Stimulated activated CD4-positive, alpha-beta T cell treated with anti-CD3 and anti-CD28 coated beads, Interleukin-12 subunit alpha, Interleukin-12 subunit beta, amount 100 ng/mL, for 4 hours (primary cell): ENCODE measurements at places on chromosomes 2 and 18.

- no peak for DNase-seq
Observed at GRCh38 chr2:195500879-195501278, 156.1 kb upstream of the SLC39A10 start.

DNA sequence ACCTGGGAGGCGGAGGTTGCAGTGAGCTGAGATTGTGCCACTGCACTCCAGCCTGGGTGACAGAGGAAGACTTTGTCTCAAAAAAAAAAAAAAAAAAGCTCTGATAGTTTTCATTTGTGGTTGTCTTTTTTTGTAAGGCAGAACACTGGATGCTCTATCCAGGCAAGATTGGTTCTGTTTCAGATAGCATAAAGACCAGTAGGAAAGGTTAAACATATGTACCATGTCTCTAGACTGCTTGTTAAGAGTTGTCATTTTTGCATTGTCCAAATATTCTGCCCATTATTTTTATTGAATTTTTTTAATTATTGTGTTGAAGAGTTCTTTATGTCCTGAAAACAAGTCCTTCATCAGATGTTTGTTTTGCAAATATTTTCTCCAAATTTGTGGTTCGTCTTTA, 60.0 kb downstream of the NCOA1 start:
- no peak for DNase-seq

GRCh38 chr2:10067881-10068280, 12.3 kb downstream of the CYS1 start:
- DNase-seq, result no peak

DNA sequence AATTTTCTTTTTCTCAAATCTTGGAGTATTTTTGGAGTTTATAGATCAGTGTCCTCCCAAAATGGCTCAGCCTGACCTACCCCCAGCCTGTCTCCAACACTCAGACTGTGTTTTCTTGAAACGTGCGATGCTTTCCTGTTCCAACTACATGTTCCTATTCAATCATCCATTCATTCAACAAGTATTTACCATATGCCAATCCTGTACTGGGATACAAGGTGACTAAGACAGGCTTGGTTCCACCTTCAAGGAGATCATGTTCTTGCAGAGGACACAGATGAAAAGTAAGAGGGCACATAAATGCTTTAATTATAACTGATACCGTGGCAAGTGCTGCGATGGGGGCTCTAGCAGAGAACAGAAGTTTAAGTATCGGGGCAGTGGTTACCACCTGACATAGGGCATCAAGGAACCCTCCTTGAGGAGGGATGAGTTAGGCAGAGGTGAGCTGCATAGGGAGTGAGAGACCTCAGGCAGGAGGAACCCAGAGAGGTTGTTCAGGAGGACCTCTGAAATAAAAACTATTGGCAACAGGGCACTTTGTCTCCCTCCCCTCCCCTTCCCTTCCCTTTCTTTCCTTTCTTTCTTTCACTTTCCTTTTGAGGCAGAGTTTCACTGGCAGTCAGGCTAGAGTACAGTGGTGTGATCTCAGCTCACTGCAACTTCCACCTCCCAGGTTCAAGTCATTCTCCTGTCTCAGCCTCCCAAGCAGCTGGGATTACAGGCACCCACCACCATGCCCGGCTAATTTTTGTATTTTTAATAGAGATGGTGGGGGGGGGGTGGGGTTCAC, 469.0 kb downstream of the EPHA4 start:
- no peak for DNase-seq

- DNase-seq, result no peak
Observed at GRCh38 chr2:183950673-183951072, 647.7 kb upstream of the ZNF804A start.

GRCh38 chr18:79393635-79394533, 1.8 kb upstream of the NFATC1 start:
- peak; percentile 39 for DNase-seq

DNA sequence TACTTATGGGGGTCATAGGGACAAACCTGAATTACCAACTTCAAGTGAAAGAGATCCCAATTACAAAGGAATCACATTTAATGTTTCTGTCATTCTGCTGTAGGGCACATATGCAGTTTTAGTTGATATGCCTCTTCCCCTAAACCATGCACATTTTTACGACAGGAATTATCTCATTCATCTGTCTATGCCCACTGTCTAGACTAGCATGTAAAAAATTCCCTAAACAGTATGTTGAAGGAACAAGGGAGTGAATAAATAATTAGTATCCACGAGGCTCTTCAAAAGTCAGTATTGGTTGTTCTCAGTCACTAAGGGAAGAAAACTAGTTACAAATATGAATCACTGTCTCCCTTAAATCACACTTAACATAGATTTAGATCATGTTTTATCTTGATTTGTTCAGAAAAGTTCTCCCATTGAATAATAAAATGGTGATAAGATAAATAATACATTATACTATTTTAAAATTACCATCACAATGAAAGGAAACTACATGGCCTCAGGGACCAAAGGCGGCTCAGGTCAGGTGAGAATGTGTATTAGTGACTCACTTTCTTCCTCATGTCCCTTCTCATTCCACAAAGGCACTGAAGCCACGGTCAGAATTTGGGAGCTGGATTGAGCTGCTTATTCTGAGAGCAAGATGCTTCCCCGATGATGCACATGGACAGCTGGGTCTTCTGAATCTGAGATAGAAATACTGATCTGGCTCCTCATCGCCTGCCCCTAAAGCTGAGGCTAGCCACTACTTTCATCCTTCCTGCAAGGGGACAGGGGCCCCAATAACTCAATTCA, 29.1 kb downstream of the DYM start:
- no peak for DNase-seq

DNA sequence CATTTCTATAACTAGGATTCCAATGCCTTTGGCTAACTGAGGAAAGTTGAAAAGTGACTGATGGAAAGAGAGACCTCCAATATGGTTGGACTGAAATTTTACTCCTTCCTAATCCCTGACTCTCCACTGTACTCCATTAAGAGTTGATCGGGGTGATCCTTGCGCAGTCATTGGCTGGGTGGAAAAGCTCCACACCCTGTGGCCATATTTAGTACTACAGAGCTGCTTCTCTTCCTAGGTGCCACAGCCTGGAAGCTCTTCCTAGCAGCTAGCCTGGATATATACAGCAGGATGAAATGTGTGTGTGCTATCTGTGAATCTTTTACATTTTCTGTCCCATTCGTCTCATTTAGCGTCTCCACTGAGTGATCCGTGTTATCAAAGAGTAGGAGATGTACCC, 71.2 kb downstream of the MEP1B start:
- no peak for DNase-seq

- no peak for DNase-seq
Observed at GRCh38 chr2:29174937-29175336, 59.7 kb downstream of the CLIP4 start.

- DNase-seq, result no peak
Observed at GRCh38 chr2:55108456-55109160, 58.4 kb upstream of the RTN4 start.

GRCh38 chr2:120647487-120647886, 88.2 kb upstream of the GLI2 start:
- DNase-seq, result no peak

DNA sequence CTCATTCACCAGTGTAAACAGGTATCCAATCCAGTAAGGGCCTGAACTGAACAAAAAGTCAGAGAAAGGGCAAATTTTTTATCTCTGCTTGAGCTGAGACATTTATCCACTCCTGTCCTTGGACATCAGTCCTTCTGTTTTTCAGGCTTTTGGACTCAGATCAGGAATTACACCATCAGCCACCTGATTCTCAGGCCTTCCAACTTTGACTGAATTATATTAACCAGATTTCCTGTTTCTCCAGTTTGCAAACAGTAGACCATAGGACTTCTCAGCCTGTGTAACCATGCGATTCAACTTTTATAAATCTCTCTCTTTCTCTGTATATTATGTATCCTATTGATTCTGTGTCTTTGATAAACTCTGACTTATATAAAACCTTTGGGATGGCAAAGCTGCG, 289.3 kb upstream of the CDH2 start:
- no peak for DNase-seq

DNA sequence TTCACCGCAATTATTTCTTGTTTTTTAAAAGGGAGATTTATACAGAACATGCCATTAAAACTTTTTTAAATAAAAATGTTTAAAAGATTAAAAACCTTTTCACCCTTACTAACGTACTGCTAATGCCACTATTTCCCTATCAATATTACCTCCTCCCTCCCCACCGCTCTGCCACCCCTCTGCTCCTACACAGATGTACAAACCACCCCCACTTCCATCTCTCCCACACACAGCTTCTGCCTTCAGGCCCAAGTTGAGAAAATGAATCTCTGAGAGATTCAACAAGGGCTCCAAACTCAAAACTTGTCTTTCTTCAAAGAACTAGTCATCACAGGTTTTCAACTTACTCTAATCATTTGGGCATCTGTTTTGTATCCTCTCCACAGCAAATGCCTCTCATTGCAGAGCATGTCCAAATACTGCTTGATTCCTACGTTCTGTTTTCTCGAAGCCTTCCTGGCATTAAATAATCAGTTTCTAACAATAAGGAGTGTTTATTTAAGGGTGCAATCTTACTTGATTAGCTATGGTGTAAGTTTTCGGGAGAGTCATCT, 32.1 kb downstream of the FARSB start:
- DNase-seq, result no peak

- DNase-seq, result no peak
Observed at GRCh38 chr2:61575447-61575859, 37.3 kb upstream of the XPO1 start.

- no peak for DNase-seq
Observed at GRCh38 chr2:3105814-3106569, 271.6 kb downstream of the EIPR1 start.

GRCh38 chr2:7094231-7094741, 177.1 kb downstream of the RNF144A start:
- DNase-seq, result no peak

GRCh38 chr2:211306929-211307328, 750.5 kb downstream of the CPS1 start:
- no peak for DNase-seq

GRCh38 chr2:239730897-239731296, 294.2 kb downstream of the NDUFA10 start:
- DNase-seq, result no peak

DNA sequence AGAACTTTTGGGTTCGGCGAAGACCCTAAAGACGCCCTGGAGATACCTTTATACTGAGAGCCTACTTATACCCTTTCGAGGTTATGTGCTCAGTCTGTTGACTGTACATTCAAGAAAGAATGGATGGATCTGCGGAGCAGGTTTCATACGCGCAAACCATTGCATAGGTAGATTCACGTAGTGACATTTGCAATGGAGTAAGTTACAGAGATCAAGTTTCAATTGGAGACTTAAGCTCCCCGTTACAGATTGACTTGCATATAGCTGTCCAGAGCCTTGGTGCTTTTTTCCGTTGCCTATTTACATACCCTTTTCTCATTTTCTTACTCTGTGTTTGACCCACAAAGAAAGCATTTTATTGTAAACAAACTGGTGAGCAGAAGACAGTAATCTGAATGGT, 923 bp downstream of the PSMD1 start:
- DNase-seq, result no peak

GRCh38 chr2:16525265-16525887, 140.3 kb downstream of the CYRIA start:
- no peak for DNase-seq

DNA sequence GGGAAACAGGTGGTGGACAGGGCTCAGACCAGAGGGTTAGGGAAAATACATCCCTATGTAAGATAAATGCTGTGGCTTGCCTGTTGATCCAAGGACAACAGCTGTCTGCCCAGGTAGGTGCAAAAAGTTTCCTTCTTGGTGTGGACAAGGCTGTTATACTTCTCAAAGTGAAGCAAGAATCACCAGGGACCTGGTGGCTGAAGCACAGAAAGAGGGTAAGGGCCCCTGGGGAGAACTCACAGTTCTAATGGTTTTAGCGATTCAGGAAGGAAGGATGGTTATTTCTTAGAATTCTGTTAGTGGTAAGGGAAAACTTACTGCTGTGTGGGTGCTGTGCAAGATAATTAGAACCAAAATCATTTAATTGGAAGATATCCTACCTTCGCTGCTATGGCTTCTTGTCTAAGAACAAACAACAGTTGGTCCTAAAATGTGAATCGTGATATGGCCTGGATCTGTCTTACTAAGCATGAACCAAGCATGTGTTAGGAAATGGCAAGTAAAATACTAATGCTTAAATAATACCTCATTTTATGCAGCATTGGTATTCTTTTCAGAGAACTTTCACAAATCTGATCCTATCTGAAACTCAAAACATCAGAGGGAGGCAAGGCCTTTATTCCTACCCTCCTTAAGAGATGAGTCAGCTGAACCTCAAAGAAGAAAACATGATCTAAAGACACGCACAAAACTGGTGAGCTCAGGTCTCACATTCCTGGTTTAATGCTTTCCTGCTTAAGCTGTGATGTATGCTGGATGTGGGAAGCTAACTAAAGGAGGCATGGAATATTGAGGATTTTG, 159.2 kb upstream of the THUMPD2 start:
- DNase-seq, result no peak

DNA sequence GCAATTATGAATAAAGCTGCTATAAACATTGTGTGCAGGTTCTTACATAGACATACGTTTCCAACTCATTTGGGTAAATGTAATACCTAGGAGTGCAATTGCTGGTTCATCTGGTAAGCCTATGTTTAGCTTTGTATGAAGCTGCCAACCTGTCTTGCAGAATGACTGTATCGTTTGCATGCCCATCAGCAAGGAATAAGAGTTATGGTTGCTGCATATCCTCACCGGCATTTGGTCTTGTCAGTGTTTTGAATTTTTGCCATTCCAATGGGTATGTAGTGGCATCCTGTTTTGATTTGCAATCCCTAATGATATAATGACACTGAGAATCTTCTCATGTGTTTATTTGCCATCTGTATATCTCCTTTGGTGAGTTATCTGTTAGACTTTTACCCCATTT, 20.7 kb downstream of the CCDC150 start:
- DNase-seq, result no peak

- DNase-seq, result no peak
Observed at GRCh38 chr2:216918088-216918680, 58.3 kb upstream of the TNP1 start.

- DNase-seq, result no peak
Observed at GRCh38 chr2:30948857-30949256, 141.6 kb upstream of the CAPN13 start.

DNA sequence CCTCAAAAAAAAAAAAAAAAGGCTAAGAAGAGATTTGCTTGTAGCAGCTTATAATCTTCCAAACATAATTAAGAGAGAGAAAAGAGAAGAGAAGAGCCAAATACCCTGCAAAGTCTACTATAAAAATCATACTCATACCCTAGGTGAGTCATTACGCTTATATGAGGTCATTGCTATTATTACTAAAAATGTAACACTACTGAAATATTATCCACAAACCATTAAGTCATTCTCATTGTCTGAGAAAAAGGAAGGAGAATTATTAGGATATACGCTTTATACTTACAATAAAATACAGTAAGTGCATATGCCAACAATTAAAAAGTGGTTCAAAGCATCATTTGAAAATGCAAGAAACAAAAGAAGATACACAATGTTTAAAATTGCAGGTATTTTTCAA, 66.5 kb downstream of the COLEC12 start:
- no peak for DNase-seq
